Mammary epithelial cell (primary cell): ENCODE measurements at places on chromosomes 2 and 18.

- no peak for DNase-seq
Observed at GRCh38 chr2:139478165-139478914, 698.1 kb upstream of the NXPH2 start.

GRCh38 chr18:74506448-74507084, 10.4 kb downstream of the CNDP2 start:
- no peak for DNase-seq

GRCh38 chr2:197197895-197198311, 112.7 kb downstream of the ANKRD44 start:
- no peak for DNase-seq

DNA sequence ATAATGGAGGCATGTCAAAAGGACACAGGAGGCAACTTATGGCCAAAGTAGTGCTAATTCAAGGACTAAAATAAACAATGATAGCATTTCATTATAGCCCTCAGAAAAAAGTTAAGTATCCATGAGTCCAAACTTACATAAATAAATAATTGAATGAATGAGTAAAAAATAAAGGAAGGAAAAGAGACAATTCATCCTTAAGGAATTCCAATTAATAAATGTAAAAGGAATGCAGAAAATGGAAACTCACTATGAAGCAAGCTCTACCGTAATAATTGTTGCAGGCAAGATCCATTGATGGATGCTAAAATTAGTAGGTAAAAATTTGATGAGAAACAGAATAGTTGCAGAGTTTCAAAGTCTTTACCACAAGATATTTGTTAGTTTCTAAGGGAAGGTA, 88.2 kb upstream of the RAPGEF4 start:
- DNase-seq = no peak

GRCh38 chr2:232525791-232526371, at the start of gene CHRND:
Gene CHRND, plus strand, starts transcription at chr2:232526160. Its CDS starts 56 bp downstream, at chr2:232526216.
- no peak for DNase-seq

- DNase-seq = no peak
Observed at GRCh38 chr18:5318061-5318700, 22.7 kb upstream of the ZBTB14 start.

DNA sequence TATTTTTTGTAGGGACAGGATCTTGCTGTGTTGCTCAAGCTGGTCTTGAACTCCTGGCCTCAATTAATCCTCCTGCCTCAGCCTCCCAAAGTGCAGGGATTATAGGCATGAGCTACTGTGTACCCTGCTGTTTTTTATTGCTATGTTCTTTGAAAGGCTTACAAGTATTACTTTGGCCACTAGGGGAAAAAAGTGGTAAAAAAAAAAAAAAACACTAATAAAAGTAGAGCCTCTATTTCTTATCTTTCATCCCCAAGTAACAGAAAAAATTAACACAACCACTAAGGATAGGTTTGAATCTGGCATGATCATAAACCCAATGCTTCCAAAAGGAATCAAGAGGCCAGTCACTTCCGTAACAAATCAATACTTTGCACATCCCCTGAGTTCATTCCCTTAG, 11.6 kb downstream of the NOL10 start:
- no peak for DNase-seq

- no peak for DNase-seq
Observed at GRCh38 chr2:19944205-19944845, 42.5 kb upstream of the TTC32 start.

- DNase-seq = no peak
Observed at GRCh38 chr18:64401268-64402060, 252.6 kb upstream of the LINC00305 start.

DNA sequence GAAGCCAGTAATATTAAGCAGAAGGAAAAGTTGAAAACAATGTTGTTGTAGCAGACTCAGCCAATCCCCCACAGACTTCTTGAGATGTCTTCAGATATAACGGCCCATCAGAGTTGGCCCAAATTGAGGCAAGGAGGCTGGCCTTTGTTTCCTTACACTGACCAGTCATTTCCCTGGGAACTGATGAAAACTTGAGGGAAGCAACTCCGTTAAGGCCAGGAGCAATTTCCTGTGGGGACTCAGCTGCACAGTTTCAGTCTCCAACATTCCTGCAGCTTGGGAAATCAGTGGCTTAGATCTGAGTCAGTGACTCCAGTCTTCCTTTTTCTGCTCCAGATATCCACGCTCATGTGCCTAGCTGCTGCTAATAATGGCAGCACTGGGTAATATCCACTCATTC, 75.7 kb downstream of the FTCDNL1 start:
- no peak for DNase-seq

- DNase-seq = no peak
Observed at GRCh38 chr2:126720638-126721037, 64.7 kb downstream of the GYPC start.

DNA sequence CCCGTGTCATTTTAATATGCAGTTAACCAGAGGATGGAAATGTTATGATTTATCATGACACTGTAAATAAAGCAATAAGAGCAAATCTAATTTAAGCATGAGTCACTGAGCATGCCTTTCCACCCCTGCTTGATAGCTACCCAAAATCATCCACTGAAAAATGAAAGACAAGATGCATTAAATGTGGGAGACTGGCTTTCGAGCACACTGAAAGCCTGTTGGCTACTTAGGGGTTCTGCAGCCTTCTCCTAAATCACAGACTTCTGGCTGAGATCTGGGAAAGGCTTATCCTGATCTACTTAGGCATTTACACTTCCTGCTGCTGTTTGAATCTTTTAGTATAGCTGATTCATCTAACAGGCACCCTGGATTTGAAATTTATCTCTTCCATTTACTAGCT, 778.3 kb upstream of the CDH7 start:
- no peak for DNase-seq

DNA sequence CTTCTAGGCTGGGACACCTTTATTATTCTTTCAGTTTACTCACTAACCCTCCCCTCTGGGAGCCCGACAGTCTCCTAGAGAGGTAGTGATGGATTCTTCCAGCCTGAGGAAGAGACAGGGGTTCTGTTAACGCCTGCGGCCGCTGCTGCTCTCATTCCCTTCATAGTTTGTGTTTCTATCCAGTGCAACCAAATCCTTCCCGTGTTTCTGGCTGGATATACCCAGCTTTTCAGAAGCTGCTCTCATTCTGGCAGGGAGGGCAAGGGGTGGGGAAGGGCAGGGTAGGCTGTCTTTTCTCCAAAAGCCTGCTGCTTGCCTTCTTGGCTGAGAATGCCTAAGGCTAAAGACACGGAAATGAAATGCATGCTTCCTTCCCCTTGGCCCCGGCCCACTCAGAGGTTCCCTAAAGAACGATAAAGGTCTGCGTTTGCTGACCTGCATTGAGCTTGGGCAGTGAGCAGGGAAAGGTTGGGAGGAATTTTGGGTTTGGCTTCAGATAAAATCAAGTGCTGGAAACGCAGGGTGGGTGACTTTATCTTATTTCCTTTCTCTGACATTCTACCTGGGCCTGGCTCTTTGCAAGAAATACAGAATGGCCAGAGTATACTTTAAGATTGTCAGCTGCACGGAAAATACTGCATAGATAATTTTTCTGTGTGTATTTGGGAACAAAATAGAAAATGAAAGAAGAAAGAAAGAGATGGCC, 390.9 kb downstream of the NBAS start:
- DNase-seq = no peak

DNA sequence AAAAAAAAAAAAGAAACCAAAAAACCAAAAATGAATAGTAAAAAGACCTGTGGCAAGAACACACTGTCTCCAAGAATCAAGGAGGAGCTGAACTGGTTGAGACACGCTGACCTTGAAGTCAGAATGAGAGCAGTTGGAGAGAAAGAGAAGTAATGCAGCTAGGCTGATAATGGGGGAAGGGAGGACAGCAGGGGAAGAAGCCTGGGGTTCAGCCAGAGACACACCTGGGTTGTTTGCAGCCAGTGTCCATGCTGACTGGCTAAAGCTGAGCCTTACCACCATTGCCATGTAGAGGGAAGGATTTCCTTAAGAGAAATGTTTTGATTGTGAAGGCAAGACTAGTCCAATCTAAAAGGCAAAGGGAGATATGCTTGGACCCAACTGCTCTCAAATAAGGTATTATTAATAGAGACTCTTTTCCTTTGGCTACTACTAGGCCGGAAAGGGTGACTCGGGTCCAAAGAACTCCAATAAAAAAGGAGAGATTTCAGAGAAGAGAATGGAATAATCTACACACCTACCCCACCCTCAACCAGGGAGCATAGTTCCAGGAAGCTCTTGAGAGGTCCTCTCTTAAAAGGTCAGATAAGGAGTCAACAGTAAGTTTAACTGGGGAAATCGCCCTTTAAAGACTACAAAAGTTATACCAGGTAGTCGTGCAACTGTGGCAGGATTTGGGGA, 25.2 kb upstream of the REL start:
- DNase-seq = peak; percentile 43

DNA sequence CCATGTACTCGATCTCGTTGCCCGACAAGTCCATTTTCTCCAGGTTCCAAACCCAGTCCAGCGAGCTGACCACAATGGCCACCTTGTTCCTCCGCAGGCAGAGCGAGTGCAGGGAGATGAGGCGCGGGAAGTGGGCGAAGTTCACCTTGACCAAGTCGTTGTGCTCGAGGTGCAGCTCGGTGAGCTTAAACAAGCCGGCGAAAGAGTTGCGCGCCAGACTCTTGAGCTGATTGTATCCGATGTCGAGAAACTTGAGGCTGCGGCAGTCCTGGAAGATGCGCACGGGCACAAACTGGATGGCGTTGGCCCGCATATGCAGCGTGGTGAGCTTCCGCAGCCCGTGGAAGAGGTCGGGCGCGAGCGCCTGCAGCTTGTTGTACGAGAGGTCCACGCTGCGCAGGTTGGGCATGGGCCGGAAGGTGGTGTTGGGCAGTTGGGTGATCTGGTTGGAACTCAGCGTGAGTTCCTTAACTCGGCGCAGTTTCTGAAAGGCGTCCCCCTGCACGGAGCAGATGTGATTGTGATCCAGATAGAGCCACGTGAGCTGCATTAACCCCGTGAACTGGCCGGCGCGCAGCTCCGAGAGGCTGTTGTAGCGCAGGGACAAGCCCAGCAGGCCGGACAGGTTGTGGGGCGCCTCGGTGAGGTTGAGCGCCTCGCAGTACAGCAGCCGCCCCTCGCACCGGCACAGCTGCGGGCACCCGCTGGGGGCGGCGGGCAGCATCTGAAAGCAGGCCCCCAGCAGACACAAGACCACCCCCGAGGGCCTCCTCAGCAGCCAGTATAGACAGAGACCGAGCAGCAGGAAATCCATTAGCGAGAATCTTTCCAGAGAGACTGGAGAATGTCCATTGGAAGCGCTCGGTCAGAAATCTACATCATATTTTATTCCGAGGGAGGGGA, 1.3 kb downstream of the LRRTM1 start:
- DNase-seq = no peak

- no peak for DNase-seq
Observed at GRCh38 chr18:35451916-35452315, 45.8 kb downstream of the INO80C start.

DNA sequence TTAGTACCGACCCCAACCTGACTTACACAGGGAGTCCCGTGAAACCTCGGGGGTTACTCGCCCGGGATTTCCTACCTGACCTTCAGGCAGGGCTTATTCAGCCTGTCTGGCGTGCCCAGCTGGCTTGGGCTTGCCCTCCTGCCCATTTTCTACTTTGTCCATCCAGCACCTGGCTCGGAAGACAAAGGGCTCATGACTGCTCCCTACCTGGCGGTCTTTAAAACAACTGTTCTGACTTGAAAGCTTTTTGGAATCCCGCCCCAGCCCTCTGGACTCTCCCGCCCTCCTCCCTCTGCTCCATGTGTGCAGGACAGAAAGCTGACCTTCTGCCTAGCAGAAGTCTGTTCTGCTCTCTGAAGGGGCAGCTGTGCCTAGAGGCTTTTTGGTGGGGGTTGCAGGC, 43.1 kb downstream of the ACKR3 start:
- no peak for DNase-seq

DNA sequence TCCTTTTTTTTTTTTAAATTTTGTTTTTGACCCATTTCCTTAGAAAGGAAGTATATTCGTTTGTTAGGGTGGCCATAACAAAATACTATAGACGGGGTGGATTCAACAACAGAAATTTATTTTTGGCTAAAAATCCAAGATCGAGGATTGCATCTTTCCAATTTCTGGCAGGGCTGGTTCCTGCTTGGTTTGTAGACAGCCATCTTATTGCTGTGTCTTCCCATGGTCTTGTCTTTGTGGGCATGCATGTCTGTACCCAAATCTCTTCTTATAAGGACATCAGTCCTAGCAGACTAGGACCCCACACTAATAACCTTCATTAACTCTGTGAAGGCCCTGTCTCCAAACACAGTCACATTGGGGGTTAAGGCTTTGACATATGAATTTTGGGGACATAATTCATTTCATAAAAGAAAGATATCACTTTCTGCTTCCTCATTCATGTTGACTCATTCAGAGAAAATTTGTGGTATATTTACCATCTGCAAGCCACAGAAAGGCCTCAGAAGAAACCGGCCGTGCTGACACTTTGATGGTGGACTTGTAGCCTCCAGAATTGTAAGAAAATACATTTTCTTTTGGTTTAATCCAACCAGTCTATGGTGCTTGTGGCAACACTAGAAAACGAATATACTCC, 262.1 kb downstream of the LPIN1 start:
- DNase-seq = peak; percentile 21

- no peak for DNase-seq
Observed at GRCh38 chr2:69011611-69012157, 1.3 kb upstream of the ANTXR1 start.

- peak; percentile 37 for DNase-seq
Observed at GRCh38 chr2:9556121-9556743, 602 bp upstream of the ADAM17 start.

GRCh38 chr2:81481242-81481993, 1176.9 kb upstream of the LRRTM1 start:
- no peak for DNase-seq

- no peak for DNase-seq
Observed at GRCh38 chr2:28944535-28945248, 36.4 kb upstream of the TOGARAM2 start.

GRCh38 chr18:75428490-75428889, 987 bp upstream of the SMIM21 start:
- no peak for DNase-seq

DNA sequence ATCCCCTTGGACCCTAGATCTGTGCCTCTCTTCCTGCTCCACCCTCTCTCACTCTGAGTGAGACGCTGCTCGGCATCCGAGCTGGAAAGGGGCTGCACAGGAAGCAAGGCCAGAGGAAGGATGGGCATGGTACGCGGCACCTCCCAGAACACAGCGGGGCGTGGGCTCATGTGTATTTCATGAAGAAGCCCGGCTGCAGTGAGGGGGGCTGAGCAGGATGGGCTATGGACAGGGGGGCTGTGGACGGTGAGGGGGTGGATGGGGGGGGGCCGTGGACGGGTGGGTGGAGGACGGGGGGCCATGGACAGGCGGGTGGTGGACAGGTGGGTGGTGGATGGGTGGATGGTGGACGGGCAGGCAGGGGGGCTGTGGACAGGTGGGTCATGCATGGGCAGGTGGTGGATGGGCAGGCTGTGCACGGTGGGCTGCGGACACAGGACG, 28.5 kb downstream of the SLC66A2 start:
- no peak for DNase-seq
